ENCODE measurements at places on chromosomes 5 and 9.

DNA sequence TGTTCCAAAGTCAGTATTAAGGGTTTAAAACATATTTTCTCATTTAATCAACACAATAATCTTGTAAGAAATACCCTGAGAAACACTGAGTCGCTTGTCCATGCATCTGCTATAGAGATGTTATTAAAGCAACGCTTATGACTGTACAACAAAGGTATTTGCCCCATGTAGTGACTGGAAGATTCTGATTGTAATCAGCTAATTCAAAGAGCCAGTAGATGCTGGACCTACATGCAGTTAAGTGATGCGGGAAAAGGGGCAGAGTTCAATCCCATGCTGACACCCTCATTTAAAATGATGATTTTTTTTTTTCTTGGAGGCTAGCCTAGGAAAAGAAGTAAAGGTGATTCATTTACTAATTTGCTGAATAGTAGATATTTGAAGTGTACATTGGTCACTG is 149.3 kb upstream of the MTAP start:
- no peak for DNase-seq

- peak; percentile 68 for DNase-seq
Measured at GRCh38 chr5:14097998-14098471, 45.1 kb upstream of the TRIO start.

DNA sequence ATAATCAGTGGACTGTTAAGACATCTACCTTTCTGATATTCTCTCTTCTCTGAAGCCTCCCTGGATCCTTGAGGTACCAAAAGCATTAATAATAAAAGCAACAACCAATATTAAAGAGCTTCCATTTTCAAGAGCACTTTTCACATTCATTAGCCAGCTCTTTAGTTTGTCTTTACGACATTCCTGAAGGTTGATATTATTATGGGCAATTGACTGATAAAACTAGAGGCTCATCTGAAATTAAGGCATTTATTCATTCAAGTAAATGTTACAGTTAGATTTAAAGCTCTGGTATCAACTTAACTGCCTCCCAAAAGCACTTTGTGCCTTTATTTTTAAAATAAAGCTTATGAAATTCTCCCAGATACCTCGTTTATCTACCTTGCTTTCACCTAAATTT is 199.6 kb downstream of the PLK2 start:
- no peak for DNase-seq

- peak; percentile 72 for DNase-seq
Measured at GRCh38 chr5:79845448-79846197, 145.4 kb downstream of the MTX3 start.

- DNase-seq = no peak
Measured at GRCh38 chr5:61728287-61728686, 396.2 kb downstream of the ZSWIM6 start.
